ENCODE measurements at places on chromosomes 2 and 18.

GRCh38 chr2:129009555-129010146 is 691.0 kb upstream of the HS6ST1 start:
- no peak for DNase-seq

GRCh38 chr2:83970217-83970929 is 488.7 kb downstream of the SUCLG1 start:
- no peak for DNase-seq

- no peak for DNase-seq
Observed at GRCh38 chr2:15867194-15868171, 72.9 kb upstream of the MYCN start.

DNA sequence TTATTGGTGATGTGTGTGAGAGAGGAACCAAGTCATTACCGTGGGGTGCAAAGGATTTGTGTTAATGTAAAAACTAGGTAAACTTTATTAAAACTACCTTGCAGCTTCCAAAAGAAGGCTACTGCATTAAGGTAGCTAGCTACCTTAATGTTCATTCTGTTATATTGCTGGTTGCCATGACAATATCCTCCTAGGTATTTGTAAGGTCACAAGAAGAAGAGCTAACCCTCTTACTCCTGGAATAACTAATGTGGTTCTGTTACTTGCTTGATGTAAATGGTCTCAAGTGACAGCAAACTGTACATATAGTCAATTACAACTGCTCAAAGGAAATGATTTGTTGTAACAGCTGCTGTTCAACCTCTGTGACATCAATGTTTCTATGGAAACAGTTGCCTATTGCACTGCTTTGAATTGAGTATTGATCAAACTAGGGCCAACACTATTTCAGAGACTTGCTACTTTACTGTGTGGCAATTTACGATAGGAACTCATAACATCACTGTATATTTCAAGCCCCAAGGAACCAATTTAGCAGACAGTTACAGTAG is 319.8 kb upstream of the HNRNPA3 start:
- DNase-seq, result no peak

DNA sequence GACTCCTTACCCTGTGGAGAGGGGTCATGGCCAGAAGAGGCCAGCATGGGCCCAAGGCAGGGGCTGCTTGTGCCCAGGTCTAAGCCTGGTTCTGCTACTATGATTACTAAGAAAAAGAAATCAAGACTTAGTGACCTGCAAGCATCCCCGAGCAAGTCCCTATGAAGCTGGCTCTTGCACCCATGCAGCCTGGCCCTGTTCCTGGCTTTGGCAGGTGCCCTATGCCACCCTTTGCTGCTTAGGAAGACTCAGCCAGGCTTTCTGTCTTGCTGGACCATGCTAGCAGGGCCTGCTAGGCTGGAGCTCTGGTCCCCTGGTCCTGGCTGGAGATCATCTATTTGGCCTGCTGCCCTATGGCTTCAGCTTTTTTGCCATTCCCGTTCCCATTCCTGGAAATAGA is 309.4 kb upstream of the EPAS1 start:
- DNase-seq, result no peak

GRCh38 chr2:33810046-33810835 is 211.1 kb upstream of the FAM98A start:
- DNase-seq, result no peak

GRCh38 chr2:131032393-131032836 is 60.8 kb downstream of the FAM168B start:
- DNase-seq, result no peak

GRCh38 chr2:217402761-217403383 is 543.0 kb upstream of the TNP1 start:
- no peak for DNase-seq

GRCh38 chr2:35931626-35932025 is 424.0 kb upstream of the CRIM1 start:
- no peak for DNase-seq

DNA sequence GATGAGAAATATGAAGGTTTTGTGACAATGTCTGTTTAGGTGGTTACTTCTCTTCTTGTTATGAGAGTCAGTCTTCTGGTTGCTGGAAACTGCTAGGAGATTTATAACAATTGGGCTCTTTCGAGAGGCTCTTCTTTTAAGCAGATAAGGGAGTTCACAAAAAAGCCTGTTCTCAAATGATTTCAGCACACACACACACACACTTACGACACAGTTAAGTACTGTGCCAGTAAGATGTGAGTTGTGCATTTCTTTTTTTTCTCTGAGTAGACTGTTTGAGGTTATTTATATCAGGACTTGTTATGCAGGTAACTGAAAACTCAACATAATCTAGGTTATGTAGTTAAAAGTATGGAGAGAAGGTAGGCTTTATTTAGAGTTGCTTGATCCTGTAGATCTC is 49.8 kb downstream of the MSH2 start:
- DNase-seq, result no peak

DNA sequence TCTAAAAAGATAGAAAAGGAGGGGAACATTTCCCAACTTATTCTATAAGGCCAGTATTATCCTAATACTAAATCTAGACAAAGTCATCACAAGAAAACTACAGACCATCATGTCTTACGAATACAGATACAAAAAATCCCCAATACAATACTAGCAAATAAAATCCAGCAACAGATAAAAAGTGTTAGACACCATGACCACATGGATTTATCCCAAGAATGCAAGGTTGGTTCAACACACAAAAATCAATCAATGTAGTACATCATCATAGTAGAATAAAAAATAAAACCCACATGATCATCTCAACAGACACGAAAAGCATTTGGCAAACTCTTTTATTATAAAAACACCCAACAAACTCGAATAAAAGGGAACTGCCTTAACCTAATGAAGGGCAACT is 18.5 kb downstream of the SLC66A2 start:
- no peak for DNase-seq

DNA sequence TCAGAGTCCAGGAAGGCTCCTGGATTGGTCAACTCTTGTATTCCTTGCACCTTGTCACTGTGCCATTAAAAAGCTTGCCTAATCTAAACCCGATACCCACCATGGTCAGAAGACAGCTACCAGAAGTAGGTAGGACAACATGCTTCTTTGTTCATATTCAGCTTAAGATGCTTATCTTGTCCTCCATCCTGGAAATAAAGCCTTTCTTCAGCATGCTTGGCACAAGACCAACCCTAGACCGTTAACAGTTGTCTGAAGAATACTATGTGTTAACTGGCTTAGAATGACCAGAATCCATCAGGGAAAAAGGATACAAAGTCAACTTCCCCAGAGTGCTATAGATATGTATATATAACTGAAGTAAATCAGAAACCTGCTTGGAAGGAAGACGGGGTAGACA is 193.9 kb downstream of the ZRANB3 start:
- DNase-seq, result no peak

DNA sequence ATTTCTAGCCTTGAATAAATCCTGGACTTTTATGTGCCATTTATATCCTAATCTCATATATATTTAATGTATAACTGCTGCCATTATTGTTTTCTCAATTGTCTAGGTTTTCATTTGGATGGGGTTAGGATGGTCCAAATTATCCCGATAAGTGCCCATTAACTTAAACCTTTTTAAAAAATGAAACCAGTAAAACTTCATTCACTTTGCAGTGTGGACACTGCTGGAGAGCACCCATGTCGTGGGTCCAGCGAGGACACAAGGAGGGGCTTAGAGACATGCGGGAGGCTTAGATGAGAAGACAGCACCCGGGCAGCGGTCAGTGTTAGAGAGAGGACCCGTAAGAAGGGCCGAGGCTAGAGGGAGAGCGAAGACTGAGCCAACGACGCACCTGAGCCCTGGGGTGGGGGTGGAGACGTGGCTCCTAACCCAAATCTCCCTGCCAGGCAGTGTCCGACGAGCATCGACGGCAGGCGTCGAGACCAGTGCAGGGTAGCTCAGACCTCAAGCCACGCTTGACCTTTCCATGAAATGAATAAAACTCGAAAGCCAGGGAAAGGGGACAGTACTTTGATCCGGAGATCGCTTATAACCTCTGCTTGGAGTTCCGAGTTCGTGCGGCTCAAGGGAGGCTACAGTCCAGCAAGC is 9.0 kb upstream of the EN1 start:
- no peak for DNase-seq

DNA sequence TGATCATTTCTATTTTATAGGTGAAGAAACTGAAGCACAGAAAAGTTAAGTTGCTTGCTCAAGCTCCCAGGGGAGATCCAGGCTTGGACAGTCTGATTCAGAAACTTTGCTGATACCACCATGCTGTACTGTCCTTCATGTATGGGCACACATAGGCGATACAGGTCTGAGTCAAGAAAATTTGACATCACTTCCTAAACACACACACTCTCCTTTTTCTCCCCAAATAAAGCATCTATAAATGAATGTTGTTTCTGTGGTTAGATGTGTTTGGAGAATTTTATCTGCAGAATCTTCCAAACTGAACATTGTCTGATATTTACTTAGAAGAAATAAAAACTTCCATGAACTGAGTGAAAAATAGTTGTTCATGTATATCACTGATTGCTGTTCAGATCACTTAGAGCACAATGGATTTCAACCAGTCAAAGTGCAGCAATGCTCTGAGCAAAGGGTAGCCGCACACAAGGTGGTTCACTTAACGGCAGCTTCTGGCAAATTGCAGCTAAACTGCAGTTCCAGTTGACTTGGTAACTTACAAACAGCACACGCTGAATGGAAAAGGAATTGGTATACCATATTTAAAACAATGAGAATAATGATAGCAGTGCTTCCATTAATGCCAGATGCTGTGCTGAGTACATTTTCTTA is 10.0 kb upstream of the AGFG1 start:
- no peak for DNase-seq

- no peak for DNase-seq
Observed at GRCh38 chr18:23523429-23524212, 20.3 kb downstream of the RMC1 start.

- no peak for DNase-seq
Observed at GRCh38 chr2:6510532-6510931, 355.2 kb downstream of the CMPK2 start.

- peak; percentile 15 for DNase-seq
Observed at GRCh38 chr2:47174733-47175361, 19.7 kb upstream of the STPG4 start.

DNA sequence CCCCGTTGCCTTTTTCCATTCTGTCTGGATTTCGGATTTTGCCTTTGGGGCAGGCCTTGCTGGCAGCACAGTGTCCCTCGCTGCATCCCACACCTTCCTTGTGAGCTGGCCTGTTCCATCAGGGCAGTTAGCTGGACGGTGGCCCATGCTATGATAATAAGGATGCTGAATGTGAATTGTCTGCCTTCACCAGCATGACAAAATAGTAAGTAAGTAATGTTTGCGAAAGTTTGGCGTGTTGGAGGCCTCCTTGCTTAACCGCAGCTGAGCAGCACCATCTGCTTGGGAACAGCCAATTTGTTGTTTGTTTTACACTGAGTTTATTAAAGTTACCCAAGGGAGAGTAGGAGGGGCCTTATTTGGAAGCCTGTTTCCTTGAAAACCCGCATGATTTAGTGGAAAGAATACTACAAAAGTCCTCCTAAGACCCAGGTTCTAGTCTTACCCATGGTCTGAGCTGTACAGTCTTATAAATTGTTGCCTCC is 469.7 kb upstream of the FANCL start:
- no peak for DNase-seq

- no peak for DNase-seq
Observed at GRCh38 chr2:105969552-105969951, 224.5 kb downstream of the UXS1 start.

DNA sequence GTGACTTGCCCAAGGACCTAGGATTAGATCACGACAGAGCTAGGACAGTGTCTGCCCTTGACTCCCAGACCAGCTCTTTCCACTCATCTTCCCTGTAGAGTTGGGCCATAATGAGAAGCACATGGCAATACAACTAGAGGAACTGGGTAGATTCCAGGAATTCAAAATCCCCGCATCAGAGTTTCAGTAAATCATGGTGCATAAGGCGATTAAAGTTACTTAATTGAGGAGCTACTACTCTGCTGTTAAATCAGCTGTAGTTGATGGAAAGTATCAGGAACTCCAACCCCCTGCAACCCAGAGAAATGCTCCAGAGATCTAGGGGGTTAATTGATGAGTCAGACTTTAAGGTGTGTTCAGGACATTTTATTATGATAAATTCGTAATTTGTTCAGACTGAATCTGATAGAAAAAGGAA is 5.7 kb downstream of the ANTXR1 start:
- DNase-seq, result no peak

DNA sequence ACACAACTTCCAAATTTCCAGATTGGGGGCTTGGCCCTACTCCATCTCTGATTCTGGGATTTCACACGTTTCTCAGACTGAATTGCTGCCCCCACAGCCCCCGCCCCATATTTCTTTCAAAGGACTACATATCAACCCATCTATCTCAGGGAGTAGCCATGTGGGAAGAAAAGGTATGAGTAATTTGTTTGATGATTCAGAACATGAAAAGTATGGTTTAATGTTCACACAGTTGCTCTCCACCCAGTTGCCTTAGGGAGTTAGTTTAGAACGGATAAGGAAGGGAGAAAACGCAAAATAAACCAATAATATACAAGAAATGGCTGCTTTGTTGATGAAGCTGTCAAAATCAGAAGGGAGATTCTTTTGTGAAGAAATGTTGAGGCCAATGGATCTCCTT is 145.1 kb downstream of the PIEZO2 start:
- DNase-seq, result no peak

DNA sequence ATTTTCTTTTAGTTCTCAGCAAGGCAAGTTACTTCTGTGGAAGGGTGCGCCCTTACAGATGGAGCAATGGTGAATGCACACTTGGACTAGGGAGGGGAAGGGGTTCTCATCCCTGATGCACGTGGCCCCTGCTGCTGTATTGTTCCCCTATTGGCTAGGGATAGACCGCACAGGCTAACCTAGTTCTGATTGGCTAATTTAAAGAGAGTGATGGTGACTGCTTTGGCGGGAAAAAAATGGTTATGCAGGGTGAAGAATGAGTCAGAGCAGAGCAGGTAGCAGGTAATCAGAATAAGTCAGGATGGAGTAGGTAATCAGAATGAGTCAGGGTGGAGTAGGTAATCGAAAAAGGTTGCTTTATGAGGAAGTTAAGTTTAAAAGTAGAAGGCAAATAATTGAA is 171.5 kb downstream of the MTCL1 start:
- no peak for DNase-seq

GRCh38 chr2:190922376-190922775 is 41.8 kb downstream of the GLS start:
- no peak for DNase-seq

GRCh38 chr2:127664065-127664894 is 11.1 kb downstream of the LIMS2 start:
- no peak for DNase-seq

GRCh38 chr2:142544173-142544572 is 333.3 kb upstream of the KYNU start:
- no peak for DNase-seq
